ENCODE measurements at places on chromosomes 16 and 17.

DNA sequence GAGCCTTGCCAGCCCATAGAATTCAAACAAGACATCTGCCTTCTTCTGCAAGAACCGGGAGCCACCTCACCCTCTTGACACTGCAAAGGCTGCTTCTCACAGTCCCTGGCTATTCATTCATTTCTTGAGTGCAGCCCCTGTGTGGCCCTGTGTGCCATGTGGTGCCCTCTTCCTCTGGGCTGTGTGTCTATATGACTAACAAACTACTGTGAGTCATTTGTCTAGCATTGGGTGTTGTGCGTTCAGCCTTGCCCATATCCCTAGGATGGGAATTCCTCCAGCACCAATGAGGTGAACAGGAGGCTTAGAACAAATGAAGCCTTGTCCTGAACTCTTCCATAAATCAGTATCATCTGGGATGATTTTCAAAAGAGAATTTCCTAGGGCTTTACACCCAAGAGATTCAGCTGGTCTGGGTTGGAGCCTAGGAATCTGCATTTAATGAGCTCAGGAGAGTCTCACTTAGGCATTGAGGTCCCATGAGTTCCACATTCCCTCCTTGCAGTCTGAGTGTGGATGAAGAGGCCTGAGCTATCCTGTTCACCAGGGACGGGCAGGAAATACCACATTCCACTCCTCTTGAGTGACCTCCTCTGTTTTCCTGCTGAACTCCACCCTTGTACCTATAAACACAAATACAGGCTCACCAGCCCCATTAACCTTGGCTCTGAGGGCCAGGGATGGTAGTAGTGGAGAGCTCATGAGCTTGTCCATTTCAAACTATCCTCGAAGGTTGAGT, 308.7 kb upstream of the N4BP1 start:
- no peak for DNase-seq

- DNase-seq, result no peak
Observed at GRCh38 chr16:1275791-1276579, 20.1 kb downstream of the TPSD1 start.

DNA sequence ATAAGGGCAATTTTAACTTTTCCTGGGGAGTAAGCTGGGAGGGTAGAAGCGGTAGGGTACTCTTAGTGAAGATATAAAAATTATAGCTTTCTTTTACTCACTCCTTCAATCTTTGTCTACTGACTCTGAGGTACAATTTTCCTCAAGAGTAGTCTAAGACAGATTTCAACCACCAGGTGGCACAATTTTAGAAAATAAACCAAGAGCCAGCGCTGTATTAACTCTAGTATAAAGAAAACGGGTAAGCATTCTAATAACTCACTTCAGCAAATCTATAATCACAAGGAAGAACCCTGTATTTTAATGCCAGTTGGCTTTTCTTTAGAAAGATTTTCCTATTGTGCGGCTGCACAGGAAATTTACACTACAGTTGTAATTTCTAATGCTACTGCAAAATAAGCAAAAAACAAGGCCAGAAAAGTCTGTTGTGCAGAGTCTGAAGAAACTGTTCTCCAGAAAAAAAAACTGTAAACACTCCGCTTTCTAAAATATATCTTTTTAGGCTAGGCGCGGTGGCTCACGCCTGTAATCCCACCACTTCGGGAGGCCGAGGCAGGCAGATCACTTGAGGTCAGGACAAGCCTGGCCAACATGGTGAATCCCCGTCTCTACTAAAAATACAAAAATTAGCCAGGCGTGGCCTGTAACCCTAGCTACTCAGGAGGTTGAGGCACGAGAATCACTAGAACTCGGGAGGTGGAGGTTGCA, 1.9 kb downstream of the CMC2 start:
- peak; percentile 27 for DNase-seq

DNA sequence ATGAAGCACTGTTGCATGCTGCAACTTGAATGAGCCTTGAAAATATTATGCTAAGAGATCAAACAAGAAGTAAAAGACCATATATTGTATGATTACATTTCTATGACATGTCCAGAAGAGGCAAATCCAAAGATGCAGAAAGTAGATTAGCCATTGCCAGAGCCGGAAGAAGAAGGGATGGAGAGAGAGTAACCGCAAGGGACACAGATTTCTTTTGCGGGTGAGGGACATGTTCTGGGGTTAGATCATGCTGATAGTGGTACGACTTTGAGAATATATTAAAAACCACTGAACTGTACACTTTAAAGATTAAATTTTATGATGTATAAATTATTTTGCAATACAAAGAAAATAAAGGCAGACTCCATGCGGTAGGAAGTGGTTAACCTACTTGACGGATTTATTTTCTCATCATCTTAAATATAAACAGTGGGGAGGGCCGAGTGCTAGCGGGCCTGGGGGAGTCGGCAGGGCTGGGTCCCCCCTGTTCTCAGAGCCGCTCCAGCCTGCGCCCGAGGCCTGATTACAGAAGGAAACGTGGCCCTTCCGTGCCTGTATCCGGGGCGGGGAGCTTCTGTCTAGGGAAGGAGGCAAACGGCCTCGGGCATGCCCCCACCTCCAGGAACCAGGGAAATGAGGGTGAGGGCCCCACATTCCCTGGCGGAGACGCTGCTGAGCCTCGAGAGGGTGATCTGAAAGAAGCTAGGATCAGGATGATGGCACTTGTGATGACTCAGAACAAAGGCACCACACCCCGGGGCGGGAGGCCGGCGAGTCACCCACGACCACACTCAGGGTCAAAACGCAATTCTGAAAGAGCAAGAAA, 48.0 kb downstream of the SHCBP1 start:
- DNase-seq, result no peak

DNA sequence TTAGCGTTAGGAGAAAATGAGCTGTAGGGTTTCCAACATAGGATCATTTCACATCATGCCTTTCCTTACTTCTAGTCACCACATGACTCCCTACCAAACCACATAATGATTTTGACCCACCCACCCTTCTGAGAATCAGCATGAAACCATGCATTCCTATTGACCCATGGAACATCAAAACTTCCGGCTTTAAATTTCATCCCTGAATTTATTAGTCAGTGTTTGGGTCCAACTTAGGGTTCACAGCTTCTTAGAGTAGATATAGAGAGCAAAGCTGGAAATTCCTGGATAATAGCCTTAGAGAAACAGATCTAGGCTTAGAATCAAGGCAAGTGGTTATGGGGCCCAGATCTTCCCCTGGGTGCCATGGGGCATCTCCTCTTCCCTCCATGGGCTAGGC, 162.6 kb downstream of the TOX3 start:
- no peak for DNase-seq

DNA sequence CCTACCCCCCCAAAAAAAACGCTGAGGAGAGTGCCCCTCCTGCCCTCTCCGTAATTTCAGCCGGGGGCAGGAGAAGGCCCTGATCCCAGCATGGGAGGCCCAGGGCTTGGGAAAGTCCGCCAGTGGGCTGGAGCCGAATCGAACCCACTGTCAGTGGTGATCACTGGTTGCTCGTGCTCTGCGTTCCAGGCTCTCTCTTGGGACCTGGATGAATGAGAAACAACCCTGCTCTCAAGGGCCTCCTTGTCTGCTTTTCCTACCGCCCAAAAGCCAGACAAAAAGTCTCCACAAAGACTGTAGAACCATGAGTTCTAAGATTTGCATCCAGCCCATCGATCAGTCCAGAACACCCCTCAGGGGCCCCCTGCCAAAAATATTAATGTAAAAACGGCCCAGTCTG, 8.1 kb downstream of the ARHGAP23 start:
- no peak for DNase-seq

DNA sequence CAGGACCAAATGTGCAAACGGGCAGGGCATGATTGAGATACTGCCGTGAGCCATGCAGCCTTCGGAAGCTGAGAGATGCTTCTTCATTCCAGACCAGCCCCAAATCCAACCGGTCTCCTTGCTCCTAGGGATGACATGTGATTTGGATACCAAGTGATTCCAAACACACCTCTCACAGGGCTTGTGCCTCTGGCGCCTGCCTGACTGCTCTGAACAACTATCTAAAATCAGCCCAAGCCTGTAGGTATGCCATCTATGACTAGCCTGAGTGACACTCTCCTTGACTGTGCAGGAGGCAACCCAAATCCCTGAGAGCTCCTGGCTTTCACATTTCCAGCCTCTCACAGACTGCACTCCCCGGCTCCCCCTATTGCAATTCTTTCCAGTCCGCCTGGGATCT, 20.3 kb downstream of the DYNC1LI2 start:
- no peak for DNase-seq

DNA sequence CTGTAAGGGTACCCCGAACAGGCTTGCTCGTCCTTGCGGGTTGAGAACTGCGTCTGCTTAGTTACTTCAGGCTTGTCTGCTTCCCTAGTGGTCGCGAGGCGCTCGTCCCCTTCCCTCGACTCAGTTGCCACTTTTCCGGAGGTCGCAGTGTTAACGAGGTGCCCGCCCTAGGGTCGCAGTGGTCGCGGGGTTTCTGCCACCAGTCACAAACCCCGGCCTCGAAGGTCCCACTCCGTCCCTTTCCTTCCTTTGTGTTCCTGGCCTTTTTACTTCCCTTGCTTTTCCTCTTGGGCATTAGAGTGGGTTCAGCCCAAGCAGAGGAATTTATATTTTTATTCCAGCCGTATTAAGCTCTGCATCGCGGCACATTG, 299 bp downstream of the NUP85 start:
- no peak for DNase-seq

- no peak for DNase-seq
Observed at GRCh38 chr17:26792486-26792885, 501.4 kb upstream of the WSB1 start.

DNA sequence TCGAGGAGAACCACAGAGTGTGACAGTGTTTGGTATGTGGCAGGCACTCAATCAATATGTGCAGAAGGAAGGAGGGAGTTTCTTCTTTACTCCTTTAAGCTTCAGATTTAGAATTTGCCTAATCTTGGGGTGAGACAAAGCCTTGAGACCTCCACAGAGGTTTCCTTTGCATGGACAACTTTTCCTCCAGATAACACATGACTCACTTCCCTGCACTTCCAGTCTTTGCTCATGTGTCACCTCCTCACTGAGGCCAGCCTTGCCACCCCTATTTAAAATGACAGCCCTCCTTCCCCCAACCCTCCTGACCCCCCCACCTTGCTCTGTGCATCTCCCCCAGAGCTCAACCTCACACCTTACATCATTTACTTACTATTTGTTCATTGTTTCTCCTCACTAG, 17.4 kb upstream of the NOS2 start:
- DNase-seq, result no peak
